Glomerular endothelial cell (primary cell): ENCODE measurements at places on chromosomes 12 and 14. TPM values are rescaled to one million over a fixed set of nuclear protein-coding genes. Genes with fewer than 3 reads are reported as not detected.

Gene CD4
- not detected in 2 replicates for total RNA-seq

Gene TEX52
- not detected in 2 replicates for total RNA-seq

Gene TOMM20L
- total RNA-seq = not detected in 2 replicates

Gene GLIPR1
- 20.0 and 27.2 TPM in 2 replicates for total RNA-seq

Gene KRT2
- total RNA-seq = not detected in 2 replicates
